ENCODE measurements at places on chromosomes 2 and 18. TPM values are rescaled to one million over a fixed set of nuclear protein-coding genes. Genes with fewer than 3 reads are reported as not detected.
A peak's percentile ranks its signal among the peaks of the same experiment; 100 is the strongest.

GRCh38 chr2:190343536-190344275 lies at the start of gene INPP1:
Gene INPP1, plus strand, starts transcription at chr2:190343589. Its CDS starts 16,514 bp downstream, at chr2:190360103.
- H3K4me3 ChIP-seq = peak within 1 kb of the TSS; percentile 87
- peak within 1 kb of the TSS; percentile 85 for H3K27ac ChIP-seq
- no peaks in the 10 kb centered on the region for H3K36me3 ChIP-seq
- H3K27me3 ChIP-seq = peaks cover 19% of the 10 kb centered on the region

DNA sequence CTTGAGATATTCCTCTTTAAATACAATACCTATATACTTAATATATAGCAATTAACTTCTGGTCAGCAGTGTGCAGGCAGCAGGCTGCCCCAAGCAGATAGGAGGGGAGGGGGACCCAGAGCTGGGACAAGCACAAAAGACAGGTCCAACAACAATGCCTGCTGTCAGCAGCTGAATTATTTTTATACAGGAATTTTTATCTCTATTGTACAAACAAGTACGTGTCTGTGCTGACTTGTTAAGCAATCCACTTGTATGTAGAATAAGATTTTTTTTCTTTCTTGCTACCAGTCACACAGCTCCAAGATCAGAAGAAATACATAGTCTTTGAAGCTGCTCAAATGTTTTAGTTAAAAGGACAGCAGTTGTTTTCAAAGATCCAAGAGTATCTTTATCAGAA lies 16.7 kb downstream of the BCL11A start:
- H3K4me3 ChIP-seq = no peak overlapping the region
- no peak overlapping the region for H3K27ac ChIP-seq
- H3K36me3 ChIP-seq = no peaks in the 10 kb centered on the region
- peaks cover 50% of the 10 kb centered on the region for H3K27me3 ChIP-seq
- H3K4me1 ChIP-seq = no peaks in the 10 kb centered on the region

DNA sequence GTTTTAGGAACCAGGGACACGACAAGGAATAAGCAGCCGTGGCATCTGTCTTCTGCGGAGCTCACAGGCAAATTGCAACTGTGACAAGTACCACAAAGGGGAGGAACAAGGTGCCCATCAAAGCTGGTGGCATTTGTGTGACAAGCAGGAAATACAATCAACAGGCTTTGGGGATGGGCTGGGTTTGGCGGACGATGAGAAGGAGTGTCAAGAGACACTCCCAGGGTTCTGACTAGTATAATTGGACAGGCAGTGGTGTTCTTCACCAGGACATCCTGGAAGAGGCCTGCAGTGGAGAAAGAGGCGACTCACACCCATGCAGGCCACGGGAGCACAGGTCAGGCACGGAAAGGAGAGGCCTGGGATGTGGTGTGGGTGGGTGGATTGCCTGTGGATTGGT lies 14.2 kb upstream of the SPATA3 start:
- no peak overlapping the region for H3K27ac ChIP-seq
- no peaks in the 10 kb centered on the region for H3K36me3 ChIP-seq
- peaks cover 33% of the 10 kb centered on the region for H3K4me1 ChIP-seq
- no peak overlapping the region for H3K4me3 ChIP-seq

DNA sequence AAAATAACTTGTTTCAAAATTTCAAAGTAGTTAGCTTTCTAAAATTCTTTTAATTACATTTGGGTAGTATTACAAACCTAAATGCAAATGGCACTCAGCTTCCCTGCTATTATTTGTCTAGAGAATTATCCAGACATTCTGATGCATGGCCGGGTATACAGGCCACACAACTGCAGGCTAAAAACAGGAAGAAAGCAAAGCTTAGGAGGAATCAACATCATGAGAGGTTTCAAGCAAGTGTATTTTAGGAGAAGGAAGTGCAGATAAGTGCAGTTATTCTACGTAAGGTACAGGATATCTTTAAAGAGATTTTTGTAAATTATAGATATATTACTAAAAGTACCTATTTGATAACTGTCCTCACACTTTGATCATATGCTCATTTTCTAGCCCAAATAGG lies 46.8 kb upstream of the RNU4ATAC start:
- no peak overlapping the region for H3K4me3 ChIP-seq
- DNase-seq = no peak
- no peaks in the 10 kb centered on the region for H3K27me3 ChIP-seq
- no peak overlapping the region for H3K27ac ChIP-seq
- peaks cover 10% of the 10 kb centered on the region for H3K36me3 ChIP-seq

GRCh38 chr2:231057590-231057989 lies 923 bp downstream of the PSMD1 start:
- peak overlapping the region; percentile 95 for H3K4me3 ChIP-seq
- peak overlapping the region; percentile 79 for H3K27ac ChIP-seq
- peaks cover 6% of the 10 kb centered on the region for H3K27me3 ChIP-seq
- peaks cover 20% of the 10 kb centered on the region for H3K36me3 ChIP-seq
- no peak for DNase-seq
- peaks cover 53% of the 10 kb centered on the region for H3K4me1 ChIP-seq

DNA sequence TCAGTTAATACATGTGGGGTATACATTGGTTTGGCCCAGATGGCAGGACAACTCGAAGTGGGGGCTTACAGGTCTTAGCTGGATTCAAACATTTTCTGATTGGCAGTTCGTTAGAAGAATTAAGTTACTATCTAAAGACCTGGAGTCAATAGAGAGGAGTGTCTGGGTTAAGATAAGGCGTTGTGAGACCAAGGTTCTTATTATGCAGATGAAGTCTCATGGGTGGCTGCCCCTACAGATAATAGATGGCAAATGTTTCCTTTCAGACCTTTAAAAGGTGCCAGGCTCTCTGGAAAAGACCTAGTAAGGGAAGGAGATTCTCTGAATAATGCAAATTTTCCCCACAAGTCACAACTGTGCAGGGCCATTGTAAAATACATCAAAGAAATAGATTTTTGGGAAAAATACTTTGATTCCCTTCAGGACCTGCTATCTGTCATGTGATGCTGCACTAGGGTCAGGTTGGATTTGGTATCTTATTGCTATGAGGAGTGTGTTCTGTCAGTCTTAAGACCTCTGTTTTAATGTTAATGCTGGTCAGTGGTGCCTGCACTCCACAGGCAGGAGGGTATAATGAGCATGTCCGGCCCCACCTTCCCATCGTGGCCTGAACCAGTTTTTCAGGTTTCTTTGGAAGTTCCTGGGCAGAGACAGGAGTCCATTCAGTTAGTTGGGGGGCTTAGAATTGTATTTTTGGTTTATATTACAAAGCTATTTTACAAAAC lies 14.3 kb upstream of the MC5R start:
- no peaks in the 10 kb centered on the region for H3K36me3 ChIP-seq
- no peak overlapping the region for H3K4me3 ChIP-seq

GRCh38 chr2:53568469-53568868 lies 199.1 kb upstream of the CHAC2 start:
- no peak overlapping the region for H3K27ac ChIP-seq
- DNase-seq = no peak
- H3K4me1 ChIP-seq = no peaks in the 10 kb centered on the region
- no peaks in the 10 kb centered on the region for H3K36me3 ChIP-seq
- no peak overlapping the region for H3K4me3 ChIP-seq

- no peak for DNase-seq
- H3K4me1 ChIP-seq = no peaks in the 10 kb centered on the region
- no peak overlapping the region for H3K4me3 ChIP-seq
- H3K27ac ChIP-seq = no peak overlapping the region
Measured at GRCh38 chr2:23426263-23426905, 41.4 kb downstream of the KLHL29 start.

- H3K36me3 ChIP-seq = peaks cover 4% of the 10 kb centered on the region
- H3K27me3 ChIP-seq = peaks cover 5% of the 10 kb centered on the region
- no peak overlapping the region for H3K4me3 ChIP-seq
- no peak for DNase-seq
- peaks cover 38% of the 10 kb centered on the region for H3K4me1 ChIP-seq
Measured at GRCh38 chr2:101517758-101518271, 42.9 kb upstream of the RFX8 start.

- H3K4me3 ChIP-seq = no peak overlapping the region
- no peak overlapping the region for H3K27ac ChIP-seq
- H3K27me3 ChIP-seq = peaks cover 8% of the 10 kb centered on the region
- no peaks in the 10 kb centered on the region for H3K36me3 ChIP-seq
- DNase-seq = no peak
- peaks cover 6% of the 10 kb centered on the region for H3K4me1 ChIP-seq
Measured at GRCh38 chr2:1613731-1614354, 130.5 kb downstream of the PXDN start.

DNA sequence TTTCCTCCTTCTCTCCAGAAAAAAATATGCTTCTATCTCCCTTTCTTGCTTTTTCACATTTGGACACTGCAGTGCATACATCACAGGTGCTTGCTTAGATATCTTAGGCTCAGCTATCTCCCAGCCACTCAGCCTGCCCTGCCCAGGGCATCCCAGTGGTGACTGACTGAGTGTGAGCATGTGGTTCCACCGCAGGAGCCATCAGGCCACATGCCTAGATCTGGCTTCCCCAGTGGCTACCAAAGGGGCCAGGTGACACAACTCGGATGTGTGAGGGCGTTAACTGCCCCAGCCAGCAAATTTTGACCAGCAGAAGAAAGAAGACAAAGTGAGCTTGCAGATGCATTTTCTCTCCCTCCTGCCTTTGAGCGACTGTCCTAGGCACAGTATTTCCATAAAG lies 25.5 kb downstream of the SP5 start:
- peaks cover 18% of the 10 kb centered on the region for H3K27me3 ChIP-seq
- H3K36me3 ChIP-seq = no peaks in the 10 kb centered on the region
- DNase-seq = no peak
- no peaks in the 10 kb centered on the region for H3K4me1 ChIP-seq
- H3K4me3 ChIP-seq = no peak overlapping the region
- H3K27ac ChIP-seq = no peak overlapping the region

DNA sequence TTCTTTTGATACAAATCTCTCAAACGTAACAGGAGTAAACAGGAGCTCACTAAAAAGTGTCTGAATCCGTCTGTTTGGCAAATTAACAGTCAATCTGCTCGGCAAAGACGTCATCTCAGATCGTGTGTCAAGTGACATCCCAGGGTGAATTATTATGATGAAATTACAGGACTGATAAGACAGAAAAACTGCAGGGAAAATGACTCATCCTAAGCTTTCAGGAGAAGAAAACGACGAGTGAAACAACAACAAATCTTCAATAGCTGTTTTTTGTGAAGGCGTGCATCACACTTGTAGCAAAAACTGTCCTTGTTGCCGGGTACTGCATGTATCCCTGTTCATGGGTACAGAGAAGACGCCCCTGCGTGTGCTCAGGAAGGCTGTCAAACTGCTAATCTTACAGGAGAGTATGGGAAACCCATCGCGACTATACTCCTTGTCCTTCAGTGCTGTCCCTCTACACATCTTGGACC lies 24.9 kb downstream of the EPB41L3 start:
- H3K4me3 ChIP-seq = no peak overlapping the region
- H3K27ac ChIP-seq = no peak overlapping the region
- H3K27me3 ChIP-seq = no peaks in the 10 kb centered on the region

- no peak overlapping the region for H3K4me3 ChIP-seq
- H3K4me1 ChIP-seq = peaks cover 6% of the 10 kb centered on the region
- DNase-seq = no peak
- no peak overlapping the region for H3K27ac ChIP-seq
- H3K27me3 ChIP-seq = peaks cover 14% of the 10 kb centered on the region
Measured at GRCh38 chr2:224222291-224222690, 179.6 kb downstream of the FAM124B start.

- H3K4me1 ChIP-seq = peaks cover 23% of the 10 kb centered on the region
- H3K36me3 ChIP-seq = no peaks in the 10 kb centered on the region
- H3K4me3 ChIP-seq = no peak overlapping the region
- peaks cover 2% of the 10 kb centered on the region for H3K27me3 ChIP-seq
- H3K27ac ChIP-seq = peak overlapping the region; percentile 30
- DNase-seq = no peak
Measured at GRCh38 chr2:113218283-113219091, 44.7 kb downstream of the PSD4 start.

DNA sequence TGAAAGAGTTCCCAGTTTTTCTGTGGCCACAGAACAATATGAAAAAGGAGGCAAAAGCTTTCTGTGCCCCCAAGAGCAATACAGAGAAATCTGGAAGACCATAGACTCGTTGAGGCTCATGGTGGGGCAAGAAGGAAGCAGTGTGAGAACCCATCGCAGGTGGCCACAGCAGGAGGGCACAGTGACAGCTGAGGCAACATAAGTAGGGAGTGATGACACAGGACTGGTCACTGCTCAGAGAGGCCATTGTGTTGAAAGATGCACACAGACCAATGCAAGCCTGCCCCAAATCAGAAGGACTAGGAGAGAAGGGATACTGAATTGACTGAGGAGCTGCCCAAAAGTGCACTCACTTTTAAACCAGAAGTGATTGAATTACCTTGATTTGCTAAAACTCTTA lies 483.6 kb downstream of the EPHA4 start:
- no peak overlapping the region for H3K4me3 ChIP-seq
- no peaks in the 10 kb centered on the region for H3K4me1 ChIP-seq
- H3K36me3 ChIP-seq = no peaks in the 10 kb centered on the region
- DNase-seq = no peak
- no peaks in the 10 kb centered on the region for H3K27me3 ChIP-seq
- H3K27ac ChIP-seq = no peak overlapping the region

- peaks cover 21% of the 10 kb centered on the region for H3K4me1 ChIP-seq
- H3K27ac ChIP-seq = peak overlapping the region; percentile 17
- peaks cover 5% of the 10 kb centered on the region for H3K36me3 ChIP-seq
Measured at GRCh38 chr2:112794131-112794733, 9.9 kb upstream of the IL1A start.

- DNase-seq = peak; percentile 83
- H3K4me3 ChIP-seq = peak within 1 kb of the TSS; percentile 71
- no peaks in the 10 kb centered on the region for H3K36me3 ChIP-seq
- peaks cover 57% of the 10 kb centered on the region for H3K27me3 ChIP-seq
- peaks cover 14% of the 10 kb centered on the region for H3K4me1 ChIP-seq
- no peak within 1 kb of the TSS for H3K27ac ChIP-seq
Measured at GRCh38 chr2:120735746-120736170, at the start of gene GLI2. Gene GLI2, plus strand, starts transcription at chr2:120735868. Its CDS starts 61,453 bp downstream, at chr2:120797321.

- no peaks in the 10 kb centered on the region for H3K27me3 ChIP-seq
- H3K27ac ChIP-seq = no peak overlapping the region
- H3K4me1 ChIP-seq = no peaks in the 10 kb centered on the region
- no peak for DNase-seq
- H3K4me3 ChIP-seq = no peak overlapping the region
Measured at GRCh38 chr18:72122103-72122502, 422.0 kb downstream of the CBLN2 start.

DNA sequence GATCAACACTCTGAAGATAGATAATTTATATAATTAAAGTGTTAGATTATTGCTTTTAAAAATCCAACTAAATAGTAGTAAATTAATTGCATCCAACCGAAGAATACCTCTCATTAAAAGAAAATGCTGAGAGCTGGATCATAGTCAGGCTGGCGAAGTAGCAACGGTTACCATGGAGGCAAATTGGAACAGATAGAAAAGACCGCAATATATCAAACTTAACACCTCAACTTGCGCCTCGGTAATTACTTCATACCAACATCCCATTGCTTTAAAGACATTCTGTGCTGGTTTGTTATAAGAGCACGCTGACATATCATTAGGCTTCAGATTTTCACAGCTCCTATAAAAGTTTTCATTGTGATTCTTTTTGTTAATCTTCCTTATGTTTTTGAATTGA lies 183.8 kb upstream of the ZC3H15 start:
- H3K27me3 ChIP-seq = no peaks in the 10 kb centered on the region
- no peak overlapping the region for H3K27ac ChIP-seq
- no peak overlapping the region for H3K4me3 ChIP-seq
- no peaks in the 10 kb centered on the region for H3K4me1 ChIP-seq

Gene PLGLB1
- total RNA-seq = 0.85 TPM

Gene DLX2
- 0.26 TPM for total RNA-seq

Gene C2orf66
- 0.33 TPM for total RNA-seq

Gene TEX44
- not detected for total RNA-seq

Gene PDE1A
- total RNA-seq = not detected

Gene ABCB11
- total RNA-seq = not detected
